Activated T-helper 17 cell treated with anti-CD3 and anti-CD28 coated beads, Interleukin-2, amount 50 U/mL, for 72 hours (primary cell): ENCODE measurements at places on chromosomes 13 and 19.

GRCh38 chr13:21458451-21458812 lies 671 bp downstream of the ZDHHC20 start:
- peak; percentile 47 for ATAC-seq

GRCh38 chr13:46530084-46530935 lies 22.7 kb upstream of the LRCH1 start:
- ATAC-seq, result peak; percentile 68

DNA sequence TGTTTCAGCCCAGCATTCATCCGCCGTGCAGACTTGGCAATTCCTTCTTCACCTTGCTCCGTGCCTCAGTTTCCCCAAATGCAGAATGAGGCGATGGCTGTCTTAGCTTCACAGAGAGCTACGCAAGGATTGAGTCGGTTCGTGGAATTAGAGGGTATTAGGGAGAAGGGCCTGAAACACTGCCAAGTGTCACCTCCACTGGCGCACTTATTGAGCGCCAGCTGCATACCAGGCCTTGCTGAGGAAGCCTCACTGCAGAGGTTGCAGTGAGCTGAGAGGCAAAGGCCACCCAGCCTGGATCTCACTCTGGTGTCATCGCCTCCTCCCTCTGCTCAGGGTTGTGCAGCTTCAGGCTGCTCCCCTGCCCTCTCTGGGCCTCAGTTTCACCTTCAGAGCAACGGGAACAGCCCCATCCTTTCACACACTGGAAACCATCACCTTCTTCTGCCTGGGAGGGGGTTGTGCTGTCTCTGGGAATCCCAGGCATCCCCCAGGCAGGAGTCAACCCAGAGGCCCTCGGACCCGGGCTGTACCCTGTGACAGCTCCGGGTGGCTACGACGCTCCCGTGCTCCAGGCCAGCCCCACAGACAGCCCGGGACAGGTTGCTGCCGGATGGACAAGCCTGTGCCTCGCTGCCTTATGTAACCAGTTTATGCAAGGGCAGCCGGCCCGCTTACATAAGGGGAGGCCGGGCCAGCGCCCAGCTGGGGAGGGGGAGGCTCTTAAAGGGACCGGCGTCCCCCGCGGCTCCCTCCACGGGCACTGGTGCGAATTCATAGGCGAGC lies 31.9 kb downstream of the NFIC start:
- ATAC-seq, result no peak

GRCh38 chr19:10551698-10552301 lies 8.1 kb downstream of the ATG4D start:
- peak; percentile 22 for ATAC-seq

DNA sequence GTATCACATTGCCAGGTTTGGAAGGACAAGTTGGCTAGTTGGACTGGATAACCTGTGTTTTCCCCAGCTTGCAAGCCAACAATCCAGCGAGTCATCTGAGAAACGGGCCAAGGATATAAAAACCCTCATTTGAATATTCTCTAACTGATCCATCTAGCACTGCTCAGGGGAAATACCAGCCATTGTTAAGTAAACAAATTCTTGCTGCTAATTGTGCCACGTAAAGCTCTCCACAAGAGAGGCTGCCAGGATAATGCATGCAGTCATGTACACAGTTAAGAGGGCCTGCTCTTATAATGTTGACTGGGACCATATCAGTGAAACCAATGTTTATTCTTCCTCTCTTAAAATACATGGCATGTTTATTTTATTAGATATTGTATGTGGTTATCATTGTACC lies 663.2 kb upstream of the SGCG start:
- ATAC-seq, result no peak

GRCh38 chr13:20405691-20406090 lies 120.0 kb downstream of the CRYL1 start:
- no peak for ATAC-seq

GRCh38 chr19:31947436-31948115 lies 397.8 kb upstream of the ZNF507 start:
- ATAC-seq, result no peak

GRCh38 chr13:112580211-112580610 lies 7.7 kb downstream of the TUBGCP3 start:
- no peak for ATAC-seq

DNA sequence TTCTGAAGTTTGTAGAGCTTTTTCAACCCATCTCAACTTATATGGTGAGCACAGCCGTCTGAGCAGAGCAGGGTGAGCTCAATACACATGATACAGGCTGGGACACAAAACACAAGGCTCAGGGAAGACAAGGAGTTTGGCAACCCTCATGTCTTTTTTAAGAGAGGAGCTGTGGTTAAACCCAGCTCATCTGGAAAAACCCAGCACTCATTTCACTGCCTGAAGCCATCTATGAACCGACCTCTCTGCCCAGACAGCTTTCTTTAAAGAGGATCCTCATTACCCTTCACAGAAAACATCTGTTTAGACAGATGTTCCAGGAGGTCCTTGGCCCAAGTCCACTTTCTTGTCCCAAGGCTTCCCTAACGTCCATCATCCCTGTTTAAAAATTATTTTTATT lies 170.0 kb upstream of the TSHZ3 start:
- ATAC-seq, result no peak

DNA sequence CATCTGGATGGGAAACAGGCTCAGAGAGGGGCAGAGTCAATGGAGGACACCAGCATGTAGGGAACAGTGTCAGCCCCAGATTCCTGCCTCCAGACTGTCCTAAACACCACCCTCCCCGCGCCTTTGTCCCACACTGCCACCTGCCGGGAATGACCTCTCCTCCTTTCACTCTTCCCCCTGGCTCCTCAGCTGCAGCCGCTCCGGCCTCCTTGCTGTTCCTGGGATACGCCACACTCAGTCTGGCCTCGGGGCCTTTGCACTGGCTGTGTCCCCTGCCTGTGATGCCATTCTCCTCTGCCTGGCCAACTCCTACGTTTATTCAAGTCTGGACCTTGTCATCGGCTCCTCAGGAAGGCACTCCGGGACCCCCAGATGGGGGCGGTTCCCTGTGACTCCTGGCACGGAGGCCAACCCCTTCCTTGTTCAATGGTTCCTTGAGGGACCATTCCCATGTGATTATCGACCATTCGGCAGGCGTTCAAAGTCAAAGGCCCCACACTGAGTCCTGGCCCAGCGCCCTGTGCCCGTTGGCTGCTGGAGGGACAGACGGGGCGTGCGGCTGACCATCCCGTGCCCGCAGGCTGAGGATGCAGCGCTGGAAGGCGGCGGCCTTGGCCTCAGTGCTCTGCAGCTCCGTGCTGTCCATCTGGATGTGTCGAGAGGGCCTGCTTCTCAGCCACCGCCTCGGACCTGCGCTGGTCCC lies 15.8 kb downstream of the FUT6 start:
- no peak for ATAC-seq

- peak; percentile 68 for ATAC-seq
Measured at GRCh38 chr19:45423589-45424190, at the start of gene ERCC1. ERCC1 (minus strand) TSS chr19:45423917; CDS start chr19:45423374, 543 bp downstream.

DNA sequence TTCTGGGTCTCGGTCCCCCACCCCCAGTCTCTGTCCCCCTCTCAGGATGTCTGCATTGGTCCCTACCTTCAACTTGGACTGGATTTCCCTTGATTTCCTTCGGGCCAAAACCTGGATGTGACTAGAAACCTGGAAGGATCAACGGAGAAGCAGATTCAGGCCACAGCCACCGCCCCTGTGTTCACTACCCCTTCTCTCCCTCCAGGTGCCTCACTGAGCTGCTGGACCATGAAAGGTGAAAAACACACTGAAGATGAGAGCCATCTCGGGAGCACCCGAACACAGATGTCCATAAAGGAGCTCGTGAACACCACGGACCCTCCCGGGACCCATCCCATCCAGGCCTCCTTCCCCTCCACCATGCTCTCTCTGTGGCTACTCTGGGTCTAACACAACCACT lies 5.0 kb downstream of the TEAD2 start:
- ATAC-seq, result no peak

GRCh38 chr13:41917641-41918040 lies 43.3 kb downstream of the VWA8 start:
- peak; percentile 89 for ATAC-seq

DNA sequence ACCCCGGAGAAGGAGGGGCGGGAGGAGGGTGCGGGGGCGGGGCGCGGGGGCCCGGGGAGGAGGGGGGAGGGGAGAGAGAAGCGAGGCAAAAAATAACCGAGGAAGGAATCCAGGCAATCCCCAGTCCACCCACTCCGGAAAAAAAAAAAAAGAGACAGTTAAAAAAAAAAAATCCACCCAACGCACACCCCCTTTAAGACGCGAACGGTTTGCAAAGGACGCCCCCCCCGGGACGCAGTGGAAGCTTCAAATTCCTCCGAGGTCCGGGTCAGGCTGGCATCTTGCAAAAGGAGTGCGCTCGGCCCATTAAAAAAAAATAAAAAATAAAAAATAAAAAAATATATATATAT lies at the start of gene CACNA1A:
Gene CACNA1A, minus strand, starts transcription at position 9 of the 350 bp plus-strand sequence. CDS start 255 bp downstream, outside the sequence.
- ATAC-seq, result no peak

DNA sequence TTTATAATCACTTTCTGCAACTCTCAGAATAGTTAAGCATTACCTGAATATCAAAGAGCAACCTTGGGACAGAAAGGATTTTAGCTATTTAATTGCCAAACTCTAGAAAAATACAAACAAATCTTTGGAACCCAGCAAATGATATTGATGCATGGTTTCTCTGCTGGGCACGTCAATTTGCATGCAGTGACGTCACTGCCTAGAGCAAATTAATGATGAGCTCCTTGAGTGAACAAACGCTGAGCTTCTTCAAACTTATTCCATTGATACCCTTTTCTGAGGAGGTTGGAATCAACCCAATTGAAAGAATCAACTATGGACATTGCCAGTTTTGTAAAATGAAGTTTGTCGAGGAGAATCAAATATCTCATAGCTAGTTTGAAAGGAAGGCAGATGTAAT lies 259.9 kb upstream of the SOX21 start:
- no peak for ATAC-seq

GRCh38 chr19:55481148-55481793 lies 3.7 kb upstream of the NAT14 start:
- ATAC-seq, result no peak

DNA sequence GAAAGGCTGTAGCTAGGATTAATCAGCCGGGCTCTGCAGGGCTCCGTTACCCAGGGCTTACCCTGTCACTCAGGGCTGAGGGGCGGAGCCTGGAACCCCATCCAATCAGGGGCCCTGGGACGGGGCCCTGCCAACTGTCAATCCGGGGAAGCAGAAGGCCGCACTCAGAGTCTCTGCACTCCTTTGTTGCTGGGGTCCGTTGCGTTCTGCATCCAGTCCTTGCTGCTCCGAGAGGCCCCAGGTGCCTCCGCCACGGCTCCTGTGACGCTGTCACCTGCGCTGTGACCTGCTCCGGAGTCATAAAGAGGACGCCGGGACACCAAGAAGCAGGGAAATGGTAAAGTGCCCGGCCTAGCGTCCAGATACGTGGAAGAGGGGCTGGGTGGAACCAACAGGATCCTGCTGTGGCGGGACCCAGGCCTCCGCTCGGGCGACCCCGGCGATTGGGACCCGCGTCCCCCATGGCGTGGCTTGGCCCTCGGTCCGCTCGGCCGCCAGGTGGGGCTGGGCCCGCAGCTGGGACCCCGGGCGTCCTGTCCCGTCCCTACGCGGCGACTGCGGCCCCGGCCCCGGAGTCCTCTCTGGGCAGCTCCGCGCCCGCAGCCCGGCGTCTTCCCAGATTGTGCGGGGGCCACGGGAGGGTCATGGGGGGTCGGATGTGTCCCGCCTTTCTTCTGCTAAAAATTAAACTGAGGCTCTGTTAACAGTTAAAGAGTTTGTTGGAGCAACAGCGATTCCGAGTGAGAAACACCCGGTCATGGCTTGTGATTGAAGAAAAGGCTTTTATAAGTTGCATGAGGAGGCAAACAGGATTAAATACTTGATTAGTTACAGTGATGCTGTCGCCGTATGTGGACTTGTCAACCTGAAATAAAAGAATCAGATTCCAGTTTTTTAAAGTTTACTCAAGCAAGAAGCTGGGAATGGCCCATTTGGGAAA lies at the start of gene ZNF491:
Gene ZNF491, plus strand, starts transcription at position 133 of the 940 bp plus-strand sequence. CDS start 7,431 bp downstream, outside the sequence.
- ATAC-seq, result peak; percentile 99

DNA sequence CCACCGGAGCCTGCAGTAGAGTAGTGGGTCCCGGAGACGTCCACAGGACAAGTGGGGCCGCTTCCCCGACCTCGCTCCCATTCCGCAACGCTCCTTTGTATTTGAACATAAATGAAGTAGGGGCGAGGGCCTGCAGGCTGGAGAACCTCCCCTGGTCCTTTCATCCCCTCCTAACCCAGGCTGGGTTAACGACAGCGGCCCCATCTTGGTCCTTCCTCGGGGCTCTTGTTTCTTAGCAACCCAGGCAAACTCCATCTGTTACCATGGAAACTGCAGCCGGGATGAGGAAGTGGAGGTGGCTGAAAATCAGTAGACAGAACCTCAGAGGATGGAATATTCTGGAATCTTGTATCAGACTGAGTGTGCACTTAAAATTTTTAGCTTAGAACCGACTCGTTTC lies 132.6 kb upstream of the USP29 start:
- ATAC-seq, result no peak

DNA sequence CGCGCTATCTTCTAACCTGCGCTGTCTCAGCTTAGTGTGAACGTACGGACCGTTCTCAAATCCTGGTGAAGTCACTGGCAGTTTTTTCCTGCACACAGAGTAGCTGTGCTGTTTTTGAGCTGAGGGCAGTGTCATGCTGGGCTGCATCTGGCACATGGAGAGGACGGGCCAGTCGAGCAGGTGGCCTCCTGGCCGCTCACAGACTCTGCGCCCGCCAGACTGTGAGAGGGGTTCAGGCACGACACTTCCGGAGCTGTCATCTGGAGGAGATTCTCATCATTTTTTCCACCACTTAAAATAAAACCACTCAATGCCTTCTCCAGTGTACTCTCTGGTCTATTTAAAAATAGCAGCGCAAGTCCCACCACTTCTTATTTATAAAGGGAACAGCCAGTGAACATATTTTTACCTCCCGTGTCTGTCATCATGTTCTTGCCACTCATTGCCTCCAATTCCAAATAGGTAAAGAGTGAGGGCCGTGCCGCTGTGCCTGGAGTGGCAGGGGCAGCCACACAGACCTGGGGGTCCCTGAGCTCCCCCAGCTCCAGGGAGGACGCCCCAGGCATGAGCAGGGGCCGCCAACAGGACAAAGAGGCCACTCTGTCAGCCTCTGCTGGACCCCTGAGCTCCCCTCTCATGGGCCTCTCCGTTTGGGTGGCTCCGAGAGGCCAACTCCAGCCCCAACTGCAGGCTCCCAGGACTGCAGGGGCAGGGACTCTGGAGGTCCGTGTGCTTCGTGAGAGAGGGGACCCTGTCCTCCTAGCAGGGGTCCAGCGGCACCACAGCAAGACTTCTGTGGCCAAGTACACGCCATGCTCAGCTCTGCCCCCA lies 36.9 kb upstream of the GRTP1 start:
- ATAC-seq, result no peak

GRCh38 chr13:30274083-30274482 lies 33.3 kb downstream of the KATNAL1 start:
- ATAC-seq, result no peak
